Vagina (tissue), 2 donors: ENCODE measurements at places on chromosomes 5 and 9. TPM values are rescaled to one million over a fixed set of nuclear protein-coding genes. Genes with fewer than 3 reads are reported as not detected.

The BAAT gene
- total RNA-seq = not detected

GRCh38 chr9:133273098-133273497 is 1.9 kb downstream of the ABO start:
- H3K4me1 ChIP-seq = peaks cover 9% of the 10 kb centered on the region
- H3K4me3 ChIP-seq = no peak overlapping the region
- DNase-seq = no peak
- H3K27ac ChIP-seq = no peak overlapping the region

The MYMK gene
- total RNA-seq = not detected

GRCh38 chr9:118059484-118060278 is 355.5 kb downstream of the TLR4 start:
- no peak for DNase-seq
- H3K36me3 ChIP-seq = no peaks in the 10 kb centered on the region
- no peak overlapping the region for H3K27ac ChIP-seq
- H3K4me1 ChIP-seq = no peaks in the 10 kb centered on the region
- no peaks in the 10 kb centered on the region for H3K27me3 ChIP-seq

DNA sequence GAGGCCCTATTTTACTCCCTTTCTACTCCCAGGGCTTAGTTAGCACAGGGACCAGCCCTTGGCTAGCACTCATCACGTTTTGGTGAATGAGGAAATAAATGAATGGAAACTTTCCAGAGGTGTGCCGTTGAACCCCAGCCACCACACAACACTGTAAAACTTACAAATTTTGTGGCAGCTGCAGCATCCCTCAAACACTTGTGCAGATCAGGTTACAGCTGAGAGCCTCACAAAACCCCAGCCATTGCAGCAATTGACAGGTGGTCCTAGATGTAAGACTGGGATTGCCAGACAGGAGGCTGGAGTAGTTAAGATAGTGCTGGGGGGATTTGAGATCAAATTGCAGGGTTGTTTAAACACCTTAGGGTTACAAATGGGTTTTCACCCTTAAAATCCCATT is 482.2 kb upstream of the KIF2A start:
- no peaks in the 10 kb centered on the region for H3K4me1 ChIP-seq
- no peak for DNase-seq
- no peaks in the 10 kb centered on the region for H3K36me3 ChIP-seq
- no peak overlapping the region for H3K4me3 ChIP-seq

The ADAMTS13 gene
- total RNA-seq = 2.0 TPM

DNA sequence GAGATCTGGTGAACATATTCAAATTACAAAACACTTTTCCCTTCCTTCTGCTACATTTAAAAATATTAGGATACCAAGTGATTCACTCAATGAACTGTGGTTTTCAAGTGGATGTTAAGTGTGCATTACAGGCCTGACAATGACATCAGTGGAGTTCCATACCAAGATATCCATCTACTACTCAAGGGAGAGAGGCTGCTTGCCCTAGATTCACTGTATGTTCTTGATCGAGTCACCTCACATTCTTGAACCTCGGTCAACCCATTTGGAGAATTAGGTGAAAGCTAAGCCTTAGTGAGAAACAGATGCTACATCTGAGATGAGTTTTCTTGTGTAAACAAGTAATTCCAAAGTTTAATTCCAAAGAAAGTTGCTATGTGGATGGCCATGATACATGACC is 142.2 kb downstream of the FGF10 start:
- H3K4me3 ChIP-seq = no peak overlapping the region
- DNase-seq = no peak
- no peaks in the 10 kb centered on the region for H3K4me1 ChIP-seq
- H3K36me3 ChIP-seq = no peaks in the 10 kb centered on the region
- H3K27me3 ChIP-seq = no peaks in the 10 kb centered on the region

DNA sequence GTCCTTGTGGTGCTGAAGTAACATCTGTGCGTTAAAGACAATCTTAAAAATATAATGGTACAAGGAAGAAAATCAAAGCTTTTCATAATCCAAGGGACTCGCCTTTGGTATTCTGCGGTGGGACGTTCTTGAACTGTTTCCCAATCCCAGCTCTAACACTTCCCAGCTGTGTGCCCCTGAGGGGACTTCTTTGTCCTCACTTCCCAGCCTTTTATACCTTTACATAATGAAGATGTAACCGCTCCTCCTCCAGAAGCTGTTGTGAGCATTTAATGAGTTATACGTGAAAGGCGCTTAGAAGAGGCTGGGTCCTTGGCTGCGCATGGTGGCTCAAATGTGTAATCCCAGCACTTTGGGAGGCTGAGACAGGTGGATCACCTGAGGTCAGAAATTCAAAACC is 16.9 kb downstream of the STK10 start:
- no peaks in the 10 kb centered on the region for H3K36me3 ChIP-seq
- H3K27me3 ChIP-seq = no peaks in the 10 kb centered on the region
- peaks cover 15% of the 10 kb centered on the region for H3K4me1 ChIP-seq
- no peak overlapping the region for H3K27ac ChIP-seq

The PCYOX1L gene
- 6.4 TPM for total RNA-seq

- no peaks in the 10 kb centered on the region for H3K4me1 ChIP-seq
- H3K4me3 ChIP-seq = no peak overlapping the region
- no peak for DNase-seq
- no peaks in the 10 kb centered on the region for H3K27me3 ChIP-seq
These were observed 8.9 kb upstream of the SPIN1 start for GRCh38 chr9:88379352-88379751.

GRCh38 chr9:133615186-133615585 is 6.0 kb upstream of the FAM163B start:
- H3K27ac ChIP-seq = no peak overlapping the region
- H3K36me3 ChIP-seq = no peaks in the 10 kb centered on the region
- no peaks in the 10 kb centered on the region for H3K27me3 ChIP-seq
- H3K4me1 ChIP-seq = no peaks in the 10 kb centered on the region
- DNase-seq = no peak

DNA sequence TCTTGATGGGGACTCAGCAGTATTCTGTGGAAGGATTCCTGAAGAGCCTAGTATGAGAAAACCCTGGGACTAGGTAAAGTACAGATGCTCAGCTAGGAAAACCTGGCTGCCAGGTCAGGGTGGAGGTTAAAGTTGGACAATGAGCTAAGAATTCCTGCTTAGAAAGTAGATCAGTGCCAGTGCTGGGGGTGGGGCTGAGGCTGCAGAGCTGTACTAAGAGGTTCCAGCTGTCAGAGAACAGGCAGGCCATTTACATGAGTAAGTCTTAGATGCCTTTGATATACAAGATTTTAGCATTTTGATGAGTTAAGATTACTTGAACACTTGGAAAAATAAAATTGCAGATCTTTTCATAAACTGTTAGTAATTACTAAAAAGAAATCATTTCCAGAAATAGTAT is 332.3 kb upstream of the NUDT12 start:
- DNase-seq = no peak
- no peaks in the 10 kb centered on the region for H3K27me3 ChIP-seq
- no peak overlapping the region for H3K4me3 ChIP-seq
- no peak overlapping the region for H3K27ac ChIP-seq
- H3K36me3 ChIP-seq = no peaks in the 10 kb centered on the region
- H3K4me1 ChIP-seq = no peaks in the 10 kb centered on the region

DNA sequence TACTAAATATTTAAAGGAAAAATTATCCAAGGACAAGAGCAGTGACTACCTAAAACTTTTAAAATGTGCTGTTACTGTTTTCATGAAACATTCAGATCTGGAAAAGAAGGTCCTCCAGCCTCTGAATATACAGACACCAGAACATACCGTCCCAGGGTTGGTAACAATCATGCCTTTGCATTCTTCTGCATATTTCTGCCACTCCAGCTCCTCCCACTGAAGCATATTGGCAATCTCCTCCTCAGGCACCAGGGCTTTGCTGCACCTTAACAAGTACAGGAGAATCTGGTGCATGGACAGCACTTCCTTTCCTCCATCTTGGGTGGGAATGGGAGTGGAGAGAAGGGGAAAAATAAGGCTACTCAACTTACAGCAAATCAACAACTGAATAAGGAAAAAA is 60.0 kb downstream of the DROSHA start:
- no peak for DNase-seq
- H3K4me3 ChIP-seq = no peak overlapping the region
- no peaks in the 10 kb centered on the region for H3K4me1 ChIP-seq

DNA sequence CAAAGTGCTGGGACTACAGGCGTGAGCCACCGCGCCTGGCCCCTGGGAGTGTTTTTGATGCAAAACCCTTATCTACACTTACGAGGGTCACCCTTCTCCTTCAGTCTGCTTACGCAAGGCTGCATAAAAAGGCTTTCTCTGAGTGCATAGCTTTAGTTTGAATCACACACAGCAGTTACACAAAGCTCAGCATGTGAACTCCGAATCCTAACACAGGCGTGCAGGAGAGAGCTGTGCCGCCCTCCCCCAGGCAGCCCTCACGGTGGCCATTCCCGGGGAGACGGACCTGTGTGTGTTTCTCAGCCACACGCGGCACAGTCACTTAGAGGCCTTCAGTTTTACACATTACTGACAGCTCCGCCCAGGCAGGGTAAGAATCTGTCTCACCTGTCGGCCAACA is 26.7 kb downstream of the EXD3 start:
- no peaks in the 10 kb centered on the region for H3K4me1 ChIP-seq
- H3K36me3 ChIP-seq = peaks cover 5% of the 10 kb centered on the region
- no peak overlapping the region for H3K4me3 ChIP-seq

DNA sequence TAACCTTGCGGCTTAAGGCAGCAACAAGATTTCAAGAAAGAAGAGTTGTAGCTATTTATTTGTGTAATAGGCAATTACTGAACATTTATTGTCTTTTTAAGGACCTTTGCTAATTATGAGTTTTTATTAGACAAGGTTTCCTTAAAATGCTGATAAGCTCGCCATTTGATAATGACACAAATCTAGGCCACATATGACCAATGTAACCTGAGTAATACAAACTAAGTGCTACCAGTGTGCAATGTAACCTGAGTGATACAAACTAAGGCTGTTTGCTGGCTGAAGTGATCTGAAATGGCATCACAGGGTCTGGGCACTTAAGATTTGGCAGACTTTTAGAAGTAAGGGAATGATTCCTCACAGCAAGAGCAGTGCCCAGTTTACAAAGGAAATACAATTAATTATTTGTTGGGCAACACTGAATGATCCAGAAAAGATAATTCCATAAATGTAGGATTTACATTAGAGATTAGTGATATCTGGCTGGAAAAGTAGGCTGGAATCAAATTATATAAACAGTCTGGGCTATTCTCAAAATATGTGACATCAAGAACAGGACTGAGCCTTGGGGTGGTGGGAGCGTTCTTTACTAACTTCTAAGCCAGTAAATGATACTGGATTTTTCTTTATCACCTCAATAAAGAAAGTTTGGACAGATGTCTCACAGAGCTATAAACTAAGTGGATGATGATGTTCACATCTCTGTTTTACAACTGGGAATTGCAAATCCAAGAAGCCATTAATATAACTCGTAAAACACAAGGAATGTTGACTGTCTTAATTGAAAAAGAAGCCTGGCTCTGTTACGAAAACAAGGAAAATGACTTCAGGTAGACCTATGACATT is 54.8 kb downstream of the MRPS27 start:
- H3K27me3 ChIP-seq = no peaks in the 10 kb centered on the region
- H3K4me1 ChIP-seq = peaks cover 15% of the 10 kb centered on the region
- H3K36me3 ChIP-seq = no peaks in the 10 kb centered on the region
- no peak overlapping the region for H3K27ac ChIP-seq

- DNase-seq = no peak
- H3K27me3 ChIP-seq = no peaks in the 10 kb centered on the region
- no peaks in the 10 kb centered on the region for H3K36me3 ChIP-seq
- no peaks in the 10 kb centered on the region for H3K4me1 ChIP-seq
- H3K27ac ChIP-seq = no peak overlapping the region
These were observed 621.0 kb downstream of the ACTL7B start for GRCh38 chr9:108234811-108235210.
